Aorta (tissue), 5 donors: ENCODE measurements at places on chromosomes 11 and 22.
A peak's percentile ranks its signal among the peaks of the same experiment; 100 is the strongest.

DNA sequence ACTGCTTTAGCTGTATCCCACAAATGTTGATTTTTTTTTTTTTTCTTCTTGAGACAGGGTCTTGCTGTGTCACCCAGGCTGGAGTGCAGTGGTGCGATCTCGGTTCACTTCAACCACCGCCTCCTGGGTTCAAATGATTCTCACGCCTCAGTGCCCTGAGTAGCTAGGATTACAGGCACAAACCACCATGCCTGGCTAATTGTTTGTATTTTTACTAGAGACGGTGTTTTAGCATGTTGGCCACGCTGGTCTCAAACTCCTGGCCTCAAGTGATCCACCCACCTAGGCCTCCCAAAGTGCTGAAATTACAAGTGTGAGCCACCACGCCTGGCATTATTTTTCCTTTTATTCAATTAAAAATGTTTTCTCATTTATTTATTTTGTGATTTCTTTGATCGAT is 55.9 kb downstream of the PDHX start:
- DNase-seq, result no peak

GRCh38 chr22:42340829-42341383 is 70.5 kb upstream of the TCF20 start:
- no peak for DNase-seq

GRCh38 chr11:71543866-71544265 is 4.4 kb upstream of the KRTAP5-9 start:
- DNase-seq, result no peak

DNA sequence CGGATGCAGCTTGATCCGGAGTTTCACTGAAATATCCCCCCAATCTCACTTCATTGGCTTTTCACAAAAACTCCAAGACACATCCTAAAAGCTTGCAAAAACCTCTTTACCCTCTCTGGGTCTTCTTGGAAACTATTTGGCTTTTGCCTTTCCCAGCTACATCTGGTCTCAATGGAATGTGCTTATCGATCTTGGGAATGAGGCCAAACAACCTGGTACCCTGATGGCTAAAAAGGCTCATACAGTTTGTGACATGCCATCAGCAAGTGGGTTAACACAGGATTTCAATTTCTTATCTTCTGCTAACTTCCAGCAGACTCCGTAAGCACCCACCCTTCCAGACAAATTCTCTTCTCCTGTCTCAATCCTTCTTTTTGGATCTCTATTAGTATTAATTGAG is 45.9 kb upstream of the TEAD1 start:
- DNase-seq, result no peak

- no peak for DNase-seq
Observed at GRCh38 chr11:34632105-34632791, 11.4 kb downstream of the EHF start.

DNA sequence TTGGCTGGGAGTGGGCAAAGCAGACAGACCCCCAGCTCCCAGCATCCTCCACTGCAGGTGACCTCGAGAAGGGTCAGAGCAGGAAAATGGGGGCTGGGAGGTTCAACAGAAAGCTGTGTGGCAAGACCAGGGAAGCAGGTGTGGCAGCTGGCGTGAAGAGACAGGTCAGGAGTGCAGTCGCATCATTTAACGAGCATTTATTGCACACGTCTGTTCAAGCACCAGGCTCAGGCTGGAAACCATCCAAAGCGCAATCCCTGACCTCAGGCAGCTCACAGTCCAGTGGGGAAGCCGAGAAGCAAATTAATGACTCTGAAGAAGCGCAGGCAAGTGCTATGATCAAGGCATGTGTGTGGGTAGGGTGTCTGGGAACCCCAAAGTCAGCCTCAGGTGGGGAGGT is 7.4 kb downstream of the SLC25A45 start:
- no peak for DNase-seq

DNA sequence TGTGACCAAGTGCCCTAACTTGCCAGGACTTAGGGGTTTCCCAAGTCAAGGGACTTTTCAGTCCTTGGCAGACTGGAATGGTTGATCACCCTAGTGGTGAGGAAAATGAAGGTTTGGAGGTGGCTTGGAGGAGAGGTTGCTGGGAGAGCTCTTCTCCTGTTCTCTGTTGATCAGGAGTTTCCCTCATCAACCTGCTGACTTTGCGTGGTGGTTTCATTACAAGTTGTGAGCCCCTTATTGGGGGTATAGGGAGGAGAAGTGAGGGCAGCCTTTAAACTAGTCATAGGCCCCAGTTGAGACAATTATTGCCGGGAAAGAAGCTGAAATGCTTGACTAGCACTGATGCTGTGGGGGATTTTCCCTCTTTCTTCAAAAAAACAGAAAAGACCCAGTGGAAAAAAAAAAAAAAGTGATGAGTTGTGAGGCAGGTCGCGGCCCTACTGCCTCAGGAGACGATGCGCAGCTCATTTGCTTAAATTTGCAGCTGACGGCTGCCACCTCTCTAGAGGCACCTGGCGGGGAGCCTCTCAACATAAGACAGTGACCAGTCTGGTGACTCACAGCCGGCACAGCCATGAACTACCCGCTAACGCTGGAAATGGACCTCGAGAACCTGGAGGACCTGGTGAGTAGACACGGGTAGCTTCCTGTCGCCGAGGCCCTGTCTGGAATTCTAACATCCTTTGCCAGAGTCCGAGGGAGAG is at the start of gene CXCR5:
TSS of gene CXCR5 (plus strand) at position 525 of the 704 bp plus-strand sequence. CDS start at position 575, 50 bp downstream.
- DNase-seq, result peak; percentile 24

GRCh38 chr11:118606157-118606843 is 1.1 kb upstream of the PHLDB1 start:
- DNase-seq, result no peak

DNA sequence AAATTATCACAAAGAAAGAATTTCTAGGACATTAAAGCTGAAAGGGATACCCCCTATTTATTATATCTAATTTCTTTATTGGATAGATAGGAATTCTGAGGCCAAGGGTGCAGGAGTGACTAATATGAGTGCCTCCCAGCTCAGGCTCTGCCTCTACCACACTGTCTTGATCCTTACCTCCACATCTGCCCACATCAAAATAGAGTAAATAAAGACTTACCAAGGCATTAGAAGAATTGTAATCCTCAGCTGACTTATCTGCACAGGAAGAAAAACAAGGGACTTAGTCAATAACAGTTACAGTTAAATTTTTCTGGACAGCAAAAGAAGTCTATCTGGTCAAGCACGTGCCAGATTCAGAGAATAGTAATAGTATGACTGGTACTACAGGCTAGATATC is 72.6 kb upstream of the GDPD4 start:
- DNase-seq, result no peak

DNA sequence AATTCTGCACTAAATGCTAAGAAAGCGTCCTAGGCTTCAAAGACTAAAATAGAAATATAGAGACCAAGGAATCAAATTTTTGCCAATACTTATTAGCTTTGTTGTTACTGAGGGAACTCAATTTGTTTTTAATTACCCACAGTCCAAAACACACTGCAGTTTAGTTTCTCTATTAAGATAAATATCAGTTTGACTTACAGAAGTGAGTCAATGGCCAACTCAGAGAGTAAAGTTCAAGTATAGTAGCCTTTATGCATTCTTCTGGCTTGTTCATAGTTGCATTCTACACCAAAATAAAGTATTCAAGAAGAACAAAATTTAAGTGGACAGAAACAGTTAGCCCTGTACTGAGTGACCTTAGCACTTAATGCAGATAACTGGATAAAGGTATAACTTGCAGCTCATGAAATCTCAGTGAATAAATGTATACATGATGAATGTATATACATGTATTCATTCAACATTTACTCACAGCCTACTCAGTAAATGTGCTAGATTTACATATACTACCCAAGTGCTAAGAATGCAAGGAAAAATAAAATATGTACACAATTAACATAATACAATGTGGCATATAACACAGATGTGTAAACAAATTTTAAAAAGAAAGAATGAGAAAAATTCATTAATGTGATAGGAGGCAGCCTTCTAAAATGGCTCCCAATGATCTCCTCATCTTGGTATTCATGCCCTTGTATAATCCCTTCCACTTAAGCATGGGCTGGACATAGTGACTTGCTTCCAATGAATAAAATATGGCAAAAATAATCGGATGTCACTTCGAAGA is 9.7 kb upstream of the RNF141 start:
- no peak for DNase-seq

DNA sequence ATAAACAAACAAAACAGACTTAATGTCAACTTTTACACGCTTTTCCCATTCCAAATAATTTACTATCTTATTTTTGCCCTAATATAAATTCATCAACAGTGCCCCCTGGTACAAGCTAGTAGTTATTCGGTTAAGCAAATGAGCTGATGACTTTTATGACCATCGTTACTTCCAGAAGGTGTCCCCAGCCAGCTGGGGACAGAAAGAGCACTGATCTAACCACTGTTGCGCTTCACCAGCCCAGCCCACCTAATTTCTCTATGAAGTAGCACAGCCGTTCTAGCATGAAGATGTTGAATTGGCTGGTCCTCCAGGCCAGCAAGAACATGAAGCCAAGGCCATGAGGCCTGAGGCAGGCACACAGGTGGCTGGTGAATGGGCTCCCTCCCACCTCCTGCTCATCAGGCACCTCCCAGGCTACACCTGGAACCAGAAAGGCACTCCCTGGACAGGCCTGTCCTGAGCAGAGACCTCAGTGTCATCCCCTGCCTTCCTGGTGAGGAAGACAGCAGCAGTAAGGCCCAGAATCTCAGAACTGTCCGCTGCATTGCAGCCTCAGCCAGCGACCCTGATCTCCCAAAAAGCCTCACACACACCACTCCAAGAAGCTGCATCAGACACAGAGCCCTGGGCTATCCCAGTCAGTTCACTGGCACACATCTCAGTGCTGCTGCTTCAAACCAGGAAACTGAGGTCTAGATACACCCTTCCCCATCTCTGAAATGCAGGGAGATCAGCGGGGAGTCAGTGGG is 12.9 kb downstream of the GNB1L start:
- DNase-seq, result no peak

DNA sequence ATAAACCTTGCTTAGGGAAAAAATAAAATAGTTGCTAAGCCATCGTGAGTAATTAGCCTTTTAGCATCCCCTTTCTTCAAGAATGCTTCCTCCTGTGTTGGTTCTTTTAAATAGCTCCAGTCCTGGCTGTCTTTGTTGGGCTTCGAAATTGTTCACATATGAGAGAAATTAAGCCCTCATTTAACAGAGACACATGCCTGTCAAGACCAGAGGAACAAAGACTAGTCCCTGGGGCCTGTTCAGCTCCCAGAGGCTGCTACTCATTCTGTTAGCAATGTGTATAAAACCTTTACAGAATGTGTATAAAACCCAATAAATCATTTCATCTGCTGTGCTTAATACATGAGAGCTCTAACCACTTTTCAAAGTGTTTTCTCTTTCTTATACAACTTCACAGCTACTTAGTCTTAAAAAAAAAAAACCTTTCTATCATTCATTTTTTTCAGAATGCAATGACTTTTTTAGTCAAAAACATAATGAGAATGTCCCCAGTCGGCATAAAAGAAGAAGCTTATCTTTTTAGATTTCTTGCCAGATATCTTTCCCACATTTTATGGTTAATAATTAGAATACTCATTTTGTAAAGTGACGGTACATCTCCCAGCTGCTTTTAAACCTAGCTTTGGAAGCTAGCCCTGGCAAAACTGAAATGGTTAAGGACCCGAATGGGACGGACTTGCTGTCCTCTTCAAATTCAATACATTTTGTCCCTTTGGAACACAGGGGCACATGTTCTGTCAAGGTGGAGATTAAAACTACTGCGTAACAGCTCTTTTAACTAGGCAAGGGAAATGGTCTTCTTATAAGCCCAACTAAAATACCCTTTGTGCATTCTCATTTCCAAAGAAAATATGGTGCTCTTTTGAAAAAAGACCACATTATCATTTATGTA is 186.1 kb downstream of the SOX6 start:
- DNase-seq, result no peak

DNA sequence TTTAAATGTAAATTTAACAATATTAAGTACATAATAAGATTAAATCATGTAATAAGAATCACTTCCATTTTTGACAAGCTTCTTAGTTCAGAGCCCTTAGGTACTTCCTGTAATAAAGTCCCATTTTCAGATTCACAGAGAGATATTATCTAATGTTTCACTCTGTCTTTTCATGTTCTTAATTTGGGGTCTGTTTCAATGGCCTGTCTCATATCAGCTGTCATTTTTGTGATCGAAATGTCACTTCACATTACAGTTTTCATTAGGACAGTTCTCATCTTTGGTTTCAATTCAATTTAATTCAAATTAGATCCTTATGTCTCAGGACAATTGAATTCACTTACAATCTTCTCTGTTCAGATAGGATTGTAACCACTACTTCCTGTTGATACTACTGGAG is 22.6 kb upstream of the OLFML1 start:
- DNase-seq, result no peak

- DNase-seq, result no peak
Observed at GRCh38 chr11:94338651-94339050, 34.3 kb downstream of the IZUMO1R start.

- DNase-seq, result no peak
Observed at GRCh38 chr11:36453678-36454077, 56.4 kb downstream of the TRAF6 start.

DNA sequence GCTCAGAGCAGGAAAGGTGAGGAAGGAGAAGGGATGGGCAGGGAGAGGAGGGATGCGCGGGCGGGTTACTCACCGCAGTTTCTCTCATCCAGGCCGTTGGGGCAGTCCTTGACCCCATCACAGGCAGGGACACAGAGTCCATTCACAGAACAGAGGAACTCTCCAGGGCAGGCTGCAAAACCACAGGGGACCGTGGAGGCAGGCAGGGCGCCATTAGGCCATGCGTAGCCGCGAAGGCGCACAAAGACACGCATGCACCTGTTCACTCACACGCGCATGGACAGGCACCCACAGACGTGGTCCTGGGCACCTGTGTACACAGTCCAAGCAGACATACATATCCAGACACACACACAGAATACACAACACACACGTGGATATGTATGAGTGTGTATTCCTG is 23.0 kb downstream of the KCTD17 start:
- DNase-seq, result no peak
